ENCODE measurements at places on chromosomes 12 and 14.

DNA sequence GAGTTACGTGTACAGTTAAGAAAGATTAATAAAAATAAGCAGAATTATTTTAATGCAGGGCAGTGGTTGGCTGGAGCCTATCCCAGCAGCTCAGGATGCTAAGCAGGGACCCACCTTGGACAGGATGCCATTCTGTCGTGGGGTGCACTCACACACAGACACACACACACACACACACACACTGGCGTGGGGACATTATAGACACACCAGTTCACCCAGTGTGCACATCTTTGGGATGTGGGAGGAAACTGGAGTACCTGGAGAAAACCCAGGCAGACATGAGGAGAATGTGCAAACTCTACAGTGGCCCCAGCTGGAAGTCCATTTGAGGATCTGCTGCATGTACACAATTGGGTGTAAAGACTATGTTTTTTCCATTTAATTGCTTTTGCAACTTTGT, 12.8 kb upstream of the IFI27L2 start:
- no peak for DNase-seq

GRCh38 chr12:71447691-71448132, 8.1 kb downstream of the LGR5 start:
- no peak for DNase-seq

DNA sequence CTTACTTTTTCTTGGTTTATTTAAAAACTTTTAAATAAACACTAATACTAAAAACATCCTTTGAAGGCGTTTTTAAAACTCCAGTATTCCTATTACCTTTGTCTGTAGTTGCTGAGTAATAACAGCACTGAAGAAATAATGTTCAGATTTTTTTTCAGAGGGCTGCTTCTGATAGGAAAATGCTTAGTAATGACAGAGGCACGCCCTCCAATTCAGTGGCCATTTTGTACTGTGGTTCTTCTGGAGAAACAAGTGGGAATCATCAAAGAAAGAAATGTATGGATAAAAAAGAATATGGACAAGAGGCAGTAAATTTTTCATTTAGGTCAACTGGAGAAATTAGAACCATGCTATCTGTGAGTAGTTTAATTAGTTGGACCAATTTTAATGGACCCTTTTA, 13.6 kb downstream of the VEZT start:
- no peak for DNase-seq

- DNase-seq: peak; percentile 72
Measured at GRCh38 chr12:47941871-47942613, 21.4 kb upstream of the TMEM106C start.

GRCh38 chr12:19462406-19462805, 23.1 kb downstream of the AEBP2 start:
- DNase-seq: no peak

DNA sequence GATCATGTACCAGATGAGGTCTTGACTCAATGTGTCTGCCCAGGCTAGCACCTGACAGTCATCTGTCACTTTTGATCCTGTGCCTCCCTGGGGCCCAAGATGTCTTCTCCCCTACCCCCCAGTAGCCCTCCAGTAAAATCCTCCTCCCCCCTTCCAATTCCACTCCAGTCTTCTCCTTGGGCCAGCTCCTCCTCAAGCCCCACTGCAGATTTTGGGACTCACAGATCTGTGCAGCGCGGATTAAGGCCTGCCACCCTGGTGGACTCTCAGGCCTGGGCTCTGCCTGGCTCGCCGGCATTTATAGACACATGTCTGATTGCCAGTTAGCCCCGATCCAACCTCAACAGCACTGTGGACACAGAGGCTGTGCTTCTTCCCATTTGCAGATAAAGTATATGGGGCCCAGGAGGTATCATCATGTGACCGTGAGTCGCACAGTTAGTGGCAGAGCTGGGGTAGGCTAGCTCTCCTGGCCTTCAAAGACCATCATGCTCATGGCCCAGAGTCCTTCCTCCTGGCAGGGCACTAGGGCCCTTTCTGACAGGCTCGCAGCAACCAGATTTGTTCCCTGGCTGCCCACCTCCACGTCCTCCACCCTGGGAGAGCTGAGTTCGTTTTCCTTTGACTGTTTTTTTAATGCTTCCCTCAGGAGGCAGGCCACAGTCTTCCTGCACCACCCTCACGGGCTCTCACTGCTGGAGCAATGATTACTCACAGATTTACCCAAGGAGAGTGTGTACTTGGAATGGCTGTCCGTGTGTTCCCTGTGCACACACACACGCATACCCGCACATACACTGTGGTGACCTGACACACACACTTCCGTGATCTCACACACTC, 98.3 kb upstream of the DIO3 start:
- peak; percentile 32 for DNase-seq

DNA sequence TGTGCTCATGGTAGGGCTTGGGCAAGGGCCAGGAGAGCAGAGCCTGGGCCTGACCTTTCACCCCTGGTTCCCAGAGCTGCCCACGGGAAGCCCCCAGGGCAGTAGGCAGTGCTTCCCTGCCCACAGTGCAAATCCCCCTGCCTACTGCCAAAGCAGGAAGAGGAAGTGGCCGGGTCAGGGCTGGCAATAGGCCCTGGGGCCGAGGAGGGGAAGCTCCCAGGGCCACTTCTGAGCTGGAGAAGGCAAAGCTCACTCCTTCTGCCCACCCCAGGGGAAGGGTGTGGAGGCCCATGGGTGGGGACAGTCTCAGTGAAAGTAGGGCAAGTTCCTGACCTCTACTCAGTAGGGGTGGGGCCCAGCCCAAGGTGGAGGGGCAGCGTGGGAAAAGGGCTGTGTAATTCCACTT, 5.4 kb upstream of the NR4A1 start:
- DNase-seq: no peak

- no peak for DNase-seq
Measured at GRCh38 chr12:43094886-43095575, 457.0 kb downstream of the ADAMTS20 start.

DNA sequence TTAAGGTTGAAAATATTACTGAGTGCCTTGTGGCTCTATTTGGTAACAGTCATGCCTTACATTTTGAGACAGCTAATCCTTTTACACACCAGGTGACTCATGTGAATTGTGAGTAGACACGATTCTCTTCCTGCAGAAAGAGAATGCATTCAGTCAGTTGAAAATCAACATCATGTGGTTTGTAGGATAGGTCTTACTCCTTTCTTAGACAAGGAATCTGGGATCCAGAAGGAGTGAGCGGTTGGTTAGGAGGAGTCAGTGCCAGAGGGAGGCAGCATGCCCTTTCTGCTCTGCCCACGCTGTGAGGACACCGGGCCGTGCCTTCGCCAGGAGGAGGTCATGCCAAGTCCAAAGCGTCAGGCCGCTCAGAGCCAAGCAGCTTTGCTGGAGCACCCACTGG, 47.6 kb downstream of the TRAF3 start:
- DNase-seq: no peak

- peak; percentile 60 for DNase-seq
Measured at GRCh38 chr12:106584104-106585064, 1.6 kb downstream of the RFX4 start.

- no peak for DNase-seq
Measured at GRCh38 chr12:131034631-131035244, 81.0 kb downstream of the ADGRD1 start.

GRCh38 chr14:72682188-72682587, 211.7 kb downstream of the DPF3 start:
- DNase-seq: no peak

DNA sequence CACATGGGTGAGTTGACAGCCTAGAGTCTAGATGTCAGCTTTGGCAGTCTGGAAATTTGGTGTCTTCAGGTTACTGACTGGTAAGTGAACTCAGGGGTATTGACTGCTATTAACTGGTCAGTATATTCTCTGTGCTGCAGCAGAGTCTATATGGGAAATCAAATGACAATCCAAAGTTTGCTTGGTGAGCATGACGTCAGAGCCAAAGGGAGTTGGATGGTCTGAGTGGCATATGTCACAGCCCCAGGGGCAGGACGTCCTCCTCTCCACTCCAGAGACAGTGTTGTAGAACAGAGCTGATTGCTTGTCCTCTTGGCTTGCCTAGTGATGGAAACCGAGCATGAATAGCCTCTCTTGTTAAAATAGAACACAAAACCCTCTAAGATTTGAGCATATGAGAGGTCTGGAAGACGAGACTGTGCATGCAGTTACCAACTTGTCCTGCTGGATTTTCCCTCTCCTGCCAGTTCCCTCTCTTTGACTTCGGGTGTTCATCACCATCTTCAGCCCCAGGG, 3.3 kb upstream of the TBC1D30 start:
- no peak for DNase-seq

- DNase-seq: no peak
Measured at GRCh38 chr12:51817027-51817953, 31.2 kb downstream of the FIGNL2 start.

DNA sequence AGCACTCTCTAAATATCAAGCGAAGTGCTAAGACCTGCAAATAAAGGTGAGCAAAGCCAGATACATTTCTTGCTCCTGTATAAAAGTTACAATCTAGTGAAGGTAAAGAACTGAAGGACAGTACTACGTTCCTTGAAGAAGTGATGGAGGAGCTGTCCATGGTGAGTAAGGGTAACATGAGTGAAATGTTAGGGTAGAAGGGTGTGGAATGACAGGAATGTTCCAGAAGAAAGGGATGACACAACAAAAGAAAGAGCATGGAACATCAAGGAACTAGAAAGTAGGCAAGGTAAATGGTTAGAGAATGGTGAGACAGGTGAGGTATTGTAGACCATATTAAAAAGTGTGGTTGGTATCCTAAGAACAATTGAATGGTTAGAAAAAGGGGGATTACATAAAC, 272.4 kb downstream of the ACSS3 start:
- DNase-seq: no peak

- peak; percentile 81 for DNase-seq
Measured at GRCh38 chr12:106301611-106302321, 767 bp upstream of the TCP11L2 start.

GRCh38 chr14:99360774-99361595, 89.0 kb upstream of the BCL11B start:
- no peak for DNase-seq

GRCh38 chr12:124469193-124469888, 98.1 kb downstream of the NCOR2 start:
- no peak for DNase-seq

GRCh38 chr12:54037360-54038283, 4.8 kb downstream of the HOXC5 start:
- DNase-seq: no peak

DNA sequence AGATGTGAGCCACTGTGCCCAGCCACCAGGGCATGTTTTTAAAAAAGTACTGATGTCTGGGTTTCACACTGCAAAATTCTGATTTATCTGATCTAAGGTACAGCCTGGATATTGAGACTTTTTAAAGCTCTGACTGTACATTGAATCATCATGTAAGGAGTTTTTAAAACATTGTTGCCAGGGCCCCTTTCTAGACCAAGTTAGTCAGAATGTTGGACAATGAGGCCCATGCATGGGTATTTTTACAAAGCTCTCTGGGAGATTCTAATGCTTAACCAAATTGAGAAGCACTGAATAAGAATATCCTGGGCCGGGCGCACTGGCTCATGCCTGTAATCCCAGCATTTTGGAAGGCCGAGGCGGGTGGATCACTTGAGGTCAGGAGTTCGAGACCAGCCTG, 16.7 kb downstream of the TMEM19 start:
- no peak for DNase-seq

GRCh38 chr14:68534276-68534675, 258.6 kb downstream of the ZFP36L1 start:
- no peak for DNase-seq

DNA sequence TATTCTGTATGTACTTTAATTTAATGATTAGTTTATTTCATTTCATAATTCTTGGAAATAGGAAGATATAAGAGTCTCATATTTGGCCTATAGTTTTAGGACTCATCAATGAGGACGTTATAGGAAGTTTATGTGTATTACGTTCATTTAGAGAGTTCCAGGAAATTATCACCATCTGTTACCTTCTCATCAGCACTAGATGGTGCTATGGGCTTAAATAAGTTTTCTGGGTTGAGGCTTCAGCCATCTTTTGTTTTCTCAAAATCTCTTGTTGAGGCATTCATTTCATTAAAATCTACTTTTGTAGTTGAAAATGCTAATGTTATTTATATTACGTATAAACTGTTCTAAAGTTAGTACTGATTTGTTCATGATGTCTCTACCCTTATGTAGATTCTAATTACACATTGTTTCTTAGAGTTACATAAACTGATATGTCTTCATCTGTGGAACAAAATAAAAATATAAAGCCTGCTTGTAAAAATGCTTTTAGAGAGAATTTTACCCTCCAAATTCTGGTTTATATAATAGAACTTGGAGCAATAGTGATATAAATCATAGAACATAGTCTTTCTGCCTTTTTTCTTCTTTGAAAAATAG, 89.2 kb downstream of the CFAP54 start:
- no peak for DNase-seq

- no peak for DNase-seq
Measured at GRCh38 chr14:81986005-81986404, 452.4 kb upstream of the SEL1L start.

DNA sequence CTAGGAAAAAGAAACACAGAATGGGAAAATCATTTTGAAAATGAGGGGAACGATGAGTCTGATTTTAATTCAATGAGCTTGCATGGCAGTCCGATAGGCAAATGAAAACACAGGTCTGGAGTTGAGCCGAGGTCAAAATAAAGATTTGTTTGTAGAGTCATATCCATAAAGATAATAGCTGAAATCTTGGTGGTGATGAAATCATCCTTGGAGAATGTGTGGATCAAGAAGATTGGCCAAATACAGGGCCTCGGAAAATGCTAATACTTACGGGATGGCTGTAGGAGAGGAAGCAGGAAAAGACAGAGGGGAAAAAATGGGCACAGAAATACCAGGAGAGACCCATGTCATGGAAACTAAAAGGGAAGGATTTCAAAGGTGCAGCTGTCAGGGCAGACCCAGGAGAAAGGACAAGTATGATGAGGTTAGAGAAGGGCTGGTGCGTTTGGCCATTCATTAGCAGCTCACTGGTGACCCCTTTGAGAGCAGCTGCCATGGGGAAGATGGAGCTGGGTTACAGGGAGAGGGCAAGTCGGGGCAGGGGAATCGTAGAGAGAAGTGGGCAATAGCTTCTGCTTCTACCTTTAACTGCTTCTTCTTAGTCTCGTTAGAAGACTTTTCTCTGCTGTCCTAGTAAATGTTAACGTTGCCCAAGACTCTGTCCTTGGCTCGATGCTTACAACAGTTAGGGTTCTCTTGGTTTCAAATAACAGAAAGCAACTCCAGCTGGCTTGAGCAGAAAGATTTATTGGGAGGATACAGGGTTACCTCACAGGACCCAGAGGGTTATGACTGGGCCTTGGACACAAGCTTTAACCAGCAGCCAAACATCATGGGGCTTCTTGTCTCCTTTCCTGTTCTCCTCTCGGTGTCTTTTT, 161.8 kb downstream of the EFCAB11 start:
- DNase-seq: no peak

DNA sequence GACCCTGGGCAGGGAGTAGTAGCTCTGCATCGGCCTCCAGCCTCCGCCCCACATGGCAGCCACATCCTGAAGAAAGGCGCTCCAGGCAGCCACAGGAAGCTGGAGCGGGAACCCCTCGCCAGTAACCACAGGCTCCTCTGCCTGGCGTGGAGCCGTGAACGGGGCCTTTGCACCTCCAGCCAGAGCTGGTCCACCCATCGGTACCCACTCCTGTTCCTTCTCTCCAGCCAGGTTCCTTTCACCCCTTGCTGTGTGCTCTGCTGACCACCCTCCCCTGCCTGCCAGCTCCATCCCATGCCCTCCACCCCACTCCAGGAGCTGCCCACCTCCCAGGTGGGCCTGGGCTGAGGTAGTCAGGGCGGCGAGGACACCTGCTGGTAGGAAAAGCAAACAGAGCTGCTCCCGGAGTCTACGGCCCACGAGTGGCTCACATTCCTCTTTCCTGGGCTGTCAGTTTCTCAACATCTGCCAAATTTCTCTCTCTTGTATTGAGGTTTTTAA, 2.7 kb downstream of the TGFB3 start:
- DNase-seq: no peak

GRCh38 chr14:60204104-60204842, 39.1 kb upstream of the DHRS7 start:
- no peak for DNase-seq

GRCh38 chr14:89293314-89293916, 123.6 kb downstream of the FOXN3 start:
- no peak for DNase-seq
